ENCODE measurements at places on chromosomes 2 and 18. TPM values are rescaled to one million over a fixed set of nuclear protein-coding genes. Genes with fewer than 3 reads are reported as not detected.
A peak's percentile ranks its signal among the peaks of the same experiment; 100 is the strongest.

GMCL1 gene
- 16.9 TPM for total RNA-seq

TMEM169 gene
- 0.72 TPM for total RNA-seq

PIEZO2 gene
- 8.8 TPM for total RNA-seq

OTX1 gene
- total RNA-seq, result not detected

RABL2A gene
- total RNA-seq, result 16.1 TPM

MOGAT1 gene
- not detected for total RNA-seq

HOXD12 gene
- total RNA-seq, result not detected

- peak; percentile 20 for DNase-seq
Measured at GRCh38 chr18:76463358-76463757, 31.7 kb downstream of the ZNF516 start.

GRCh38 chr2:212994976-212995375, 156.4 kb downstream of the IKZF2 start:
- no peak for DNase-seq

GRCh38 chr18:24168496-24168895, 29.6 kb downstream of the CABYR start:
- DNase-seq, result no peak

- DNase-seq, result no peak
Measured at GRCh38 chr18:57014772-57015413, 132.0 kb upstream of the BOD1L2 start.

- DNase-seq, result no peak
Measured at GRCh38 chr18:71336576-71337210, 1047.8 kb downstream of the SOCS6 start.

- no peak for DNase-seq
Measured at GRCh38 chr2:44753552-44754285, 187.8 kb upstream of the SIX3 start.

GRCh38 chr2:230998882-230999281, 3.0 kb downstream of the SPATA3 start:
- DNase-seq, result no peak

- DNase-seq, result no peak
Measured at GRCh38 chr18:35247412-35248249, 6.8 kb downstream of the ZNF397 start.

DNA sequence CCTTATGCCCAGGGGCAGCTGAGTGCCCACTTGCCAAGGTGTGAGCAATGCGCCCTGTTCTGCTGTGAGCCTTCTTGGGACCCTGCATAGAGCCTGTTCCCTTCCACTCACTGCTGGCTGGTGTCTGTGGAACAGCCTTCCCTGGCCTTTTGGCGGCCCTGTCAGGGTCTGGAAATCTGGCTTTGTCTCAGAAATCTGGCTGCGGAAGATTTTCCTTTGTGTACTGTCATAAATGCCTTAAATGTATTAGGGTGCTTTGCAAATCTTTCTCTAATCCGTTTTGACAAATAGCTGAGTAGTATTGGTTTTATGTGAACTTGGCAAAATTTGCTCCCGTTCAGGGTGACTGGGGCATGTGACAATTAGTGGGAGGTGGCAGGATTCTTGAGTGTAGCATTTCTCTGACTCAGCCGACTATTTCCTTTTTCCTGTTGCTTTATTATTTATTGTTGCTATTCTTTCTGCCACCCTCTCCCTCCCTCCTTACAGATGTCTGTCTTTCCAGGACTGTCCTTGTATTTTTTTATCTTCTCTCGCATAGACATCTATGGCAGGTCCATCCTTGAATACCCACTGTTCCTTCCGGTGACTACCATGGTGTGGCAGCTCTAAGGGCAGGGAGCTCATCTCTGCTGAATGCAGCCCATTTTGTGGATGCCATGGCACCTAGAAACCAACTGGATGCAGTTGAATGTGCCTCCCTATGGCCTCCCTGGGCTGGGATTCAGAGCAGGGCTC, 41.8 kb downstream of the LDLRAD4 start:
- no peak for DNase-seq

DNA sequence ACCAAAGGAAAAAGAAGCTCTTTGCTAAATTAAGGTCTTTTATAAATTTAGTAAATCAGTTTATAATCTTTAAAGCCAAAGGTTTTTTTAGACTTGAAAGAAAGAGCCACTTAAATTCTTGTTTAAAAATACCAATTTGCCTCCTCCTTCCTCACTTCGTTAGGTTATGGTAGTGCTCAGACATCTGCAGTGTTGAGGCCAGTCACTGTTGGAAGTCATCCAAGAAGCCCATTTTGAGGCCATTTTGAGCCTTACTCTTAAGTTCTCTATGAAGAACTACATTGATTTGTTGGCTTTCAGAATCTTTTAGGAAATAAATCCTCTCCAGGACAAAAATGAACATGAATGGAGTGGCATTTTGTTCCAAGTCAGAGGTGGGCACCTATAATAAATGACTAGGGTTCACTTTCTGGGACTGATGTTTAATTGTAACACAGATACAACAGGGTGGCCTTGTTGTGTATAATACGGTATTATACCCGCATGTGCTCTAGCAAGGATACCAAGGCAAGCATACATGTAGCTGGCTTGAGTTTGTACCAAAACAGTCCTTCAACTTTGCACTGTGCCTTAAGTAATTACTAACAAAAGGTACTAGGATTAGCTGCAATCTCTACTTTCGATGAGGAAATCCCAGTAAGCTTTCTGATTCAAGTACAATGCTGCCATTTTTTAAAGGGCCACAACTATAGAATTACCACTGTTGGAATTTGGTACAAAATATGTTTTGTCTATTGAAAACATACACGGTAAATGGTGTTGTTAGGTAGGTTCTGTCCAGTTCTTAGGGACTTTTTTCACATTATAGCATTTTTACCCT, 22.8 kb downstream of the SLC66A3 start:
- no peak for DNase-seq

DNA sequence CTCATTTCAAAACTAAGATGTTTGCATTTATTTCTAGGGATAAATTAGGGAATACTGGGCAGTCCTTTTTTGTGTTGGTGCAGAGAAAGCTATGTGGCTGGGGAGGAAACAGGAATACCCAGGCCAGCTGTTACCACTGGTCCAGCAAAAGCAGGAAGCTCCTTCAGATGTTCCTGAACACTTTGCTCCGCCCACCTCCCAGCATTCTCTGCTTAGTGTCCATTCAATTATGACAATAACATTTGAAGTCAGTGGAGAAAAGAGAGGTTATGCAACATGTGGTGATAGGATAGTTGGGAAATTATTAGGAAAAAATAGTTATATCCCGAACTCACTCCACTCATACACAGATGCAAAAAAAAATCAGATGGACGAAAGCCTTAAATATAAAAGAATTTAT, 22.1 kb upstream of the ARPC2 start:
- no peak for DNase-seq

DNA sequence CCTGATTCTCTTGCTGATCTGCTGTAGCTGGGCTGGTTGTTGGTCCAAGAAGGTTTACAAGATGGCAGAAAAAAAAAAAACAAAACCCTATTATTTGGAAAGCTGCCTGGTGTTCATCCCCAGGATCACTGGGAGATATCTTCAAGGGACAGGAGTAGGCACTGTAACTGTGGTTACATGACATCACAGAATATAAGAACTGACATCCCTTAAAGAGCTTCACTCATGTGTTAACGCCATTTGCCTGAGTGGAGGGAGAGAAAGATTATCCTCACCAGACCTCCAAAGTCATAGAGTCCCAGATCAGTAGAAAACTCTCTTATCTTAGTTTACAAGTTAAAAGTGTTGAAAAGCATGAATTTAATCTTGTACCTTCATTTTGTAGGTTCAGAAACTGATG, 95.3 kb upstream of the BZW1 start:
- DNase-seq, result no peak

DNA sequence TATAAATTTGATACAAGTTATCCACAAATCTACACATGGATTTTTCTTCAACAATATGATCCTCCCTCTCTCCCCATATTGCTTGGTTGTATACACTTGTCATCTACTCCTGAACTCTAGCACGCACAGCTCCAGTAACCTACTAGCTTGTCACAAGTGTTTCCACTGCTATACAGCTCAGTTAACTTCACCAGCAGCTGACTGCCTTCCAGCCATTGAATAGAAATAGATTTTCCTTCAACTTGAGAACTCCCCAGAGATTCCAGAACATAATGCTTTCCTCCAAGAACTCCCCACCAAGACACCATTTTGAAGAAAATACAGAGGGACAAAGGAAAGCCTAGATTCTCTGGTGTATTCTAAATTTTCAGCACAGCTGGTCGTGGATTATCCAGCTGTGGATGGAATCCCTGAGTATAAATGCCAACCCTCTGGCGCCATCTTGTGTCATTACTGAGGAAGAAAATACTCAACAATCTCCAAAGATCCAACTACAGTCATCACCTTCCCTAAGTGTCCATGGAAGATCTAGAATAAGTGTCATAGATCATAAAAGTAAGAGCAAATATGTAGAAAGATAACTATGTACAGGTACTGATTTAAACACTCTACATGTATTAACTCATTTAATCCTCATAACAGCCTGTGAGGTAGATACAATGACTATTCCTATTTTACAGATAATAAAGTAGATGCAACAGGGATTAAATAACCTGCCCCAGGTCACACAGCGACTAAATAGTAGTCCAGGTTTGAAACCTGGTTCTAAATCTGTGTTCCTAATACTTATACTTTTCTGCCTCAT, 156.7 kb downstream of the ARHGAP28 start:
- DNase-seq, result no peak

DNA sequence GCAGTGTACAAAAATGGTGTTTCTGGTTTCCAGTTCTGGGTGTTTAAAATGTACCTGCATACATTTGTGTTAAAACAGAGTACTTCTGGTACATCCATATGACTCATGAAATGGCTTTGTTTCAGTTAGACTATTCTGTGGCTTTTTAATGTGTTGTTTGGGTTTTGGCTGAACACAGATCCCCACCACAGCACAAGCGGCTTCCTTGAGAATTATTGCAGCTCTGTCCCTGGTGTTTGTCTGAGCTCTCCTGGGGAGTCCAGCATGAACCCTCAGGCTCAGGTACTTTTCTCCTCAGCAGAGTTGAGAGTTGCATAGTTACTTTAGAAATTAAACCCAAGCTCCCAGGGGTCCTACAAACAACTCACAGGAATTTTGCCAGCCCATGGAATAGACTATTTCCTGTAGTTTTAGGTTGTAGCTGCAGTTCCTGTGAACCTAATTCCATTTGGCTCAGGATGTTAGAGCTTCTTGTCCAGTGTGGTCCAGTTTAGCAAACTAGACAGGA, 64.8 kb upstream of the EML6 start:
- DNase-seq, result no peak

DNA sequence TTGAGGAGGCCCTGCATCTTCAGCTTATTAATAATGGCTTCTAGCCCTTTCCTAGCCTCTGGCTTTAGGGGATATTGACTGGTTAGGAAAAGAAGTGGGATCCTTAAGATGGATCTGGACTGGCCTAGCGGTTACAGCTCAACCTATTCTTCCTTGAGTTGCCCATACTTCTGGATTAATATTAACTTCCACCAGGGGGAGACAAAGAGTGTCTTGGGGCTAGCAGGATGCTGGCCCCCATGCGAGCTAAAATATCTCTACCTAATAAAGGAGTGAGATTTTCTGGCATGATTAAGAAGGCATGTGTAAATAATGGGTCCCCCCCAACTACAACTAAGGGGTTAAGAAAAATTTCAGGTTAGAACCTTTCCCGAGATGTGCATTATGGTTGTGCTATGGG, 23.2 kb upstream of the PLA2R1 start:
- no peak for DNase-seq

- DNase-seq, result no peak
Measured at GRCh38 chr18:58148954-58149471, 105.0 kb downstream of the NEDD4L start.

DNA sequence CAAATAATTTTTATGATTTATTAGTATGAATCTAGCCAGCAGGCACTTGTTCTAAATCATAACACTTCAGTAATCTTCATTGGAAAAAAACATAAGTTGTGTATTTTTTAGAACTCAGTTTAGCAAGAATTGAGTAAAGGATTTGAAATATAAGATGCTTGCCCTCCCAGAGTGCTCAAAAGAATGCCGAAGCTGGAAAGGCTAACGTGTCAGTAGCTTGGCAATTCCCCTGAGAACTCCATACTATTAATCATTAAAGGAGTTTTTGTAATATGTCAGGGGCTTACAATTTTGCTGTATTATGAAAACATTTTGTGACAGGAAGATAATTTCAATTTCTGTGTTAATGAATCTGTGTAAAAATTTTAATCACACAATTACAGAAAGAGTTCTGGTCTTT, 122.7 kb downstream of the GULP1 start:
- no peak for DNase-seq

GRCh38 chr2:133680343-133681049, 112.2 kb upstream of the NCKAP5 start:
- no peak for DNase-seq

- peak; percentile 32 for DNase-seq
Measured at GRCh38 chr2:176098366-176099158, 1.0 kb upstream of the HOXD12 start.

DNA sequence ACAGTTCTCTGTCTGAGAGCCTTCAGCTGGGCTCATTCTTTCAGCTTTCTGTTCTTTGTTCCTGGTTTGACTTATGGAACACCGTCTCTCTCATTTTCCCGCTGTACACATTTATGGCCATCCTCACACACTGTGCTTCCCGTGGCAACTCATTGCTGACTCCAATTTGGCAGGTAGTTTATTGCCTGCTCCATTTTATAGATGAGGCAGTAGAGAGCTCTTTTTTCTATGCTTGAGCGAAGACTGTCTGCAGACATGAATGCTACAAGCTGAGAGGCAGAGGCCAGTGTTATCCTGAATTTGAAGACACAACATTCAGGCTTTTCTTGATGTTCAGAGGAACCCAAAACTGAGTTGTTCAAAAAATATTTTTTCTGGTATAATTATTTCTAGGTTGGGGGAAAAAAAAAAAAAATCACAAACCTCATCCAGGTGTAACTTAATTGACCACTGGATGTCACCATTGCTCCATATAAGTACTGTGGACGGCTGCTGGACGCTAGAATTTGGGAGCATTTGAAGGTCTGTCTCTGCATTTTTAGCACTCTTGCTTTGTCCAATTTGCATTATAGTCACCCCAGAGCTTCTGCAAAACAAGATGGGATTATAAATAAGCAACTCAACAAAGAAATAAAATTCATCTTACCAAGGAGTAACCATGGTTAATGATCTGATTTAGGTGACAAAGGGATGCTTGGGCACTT, 83.5 kb downstream of the HRH4 start:
- DNase-seq, result no peak

GRCh38 chr18:47163241-47163640, 12.9 kb downstream of the IER3IP1 start:
- no peak for DNase-seq

GRCh38 chr2:69565431-69565839, 78.1 kb downstream of the AAK1 start:
- peak; percentile 65 for DNase-seq

DNA sequence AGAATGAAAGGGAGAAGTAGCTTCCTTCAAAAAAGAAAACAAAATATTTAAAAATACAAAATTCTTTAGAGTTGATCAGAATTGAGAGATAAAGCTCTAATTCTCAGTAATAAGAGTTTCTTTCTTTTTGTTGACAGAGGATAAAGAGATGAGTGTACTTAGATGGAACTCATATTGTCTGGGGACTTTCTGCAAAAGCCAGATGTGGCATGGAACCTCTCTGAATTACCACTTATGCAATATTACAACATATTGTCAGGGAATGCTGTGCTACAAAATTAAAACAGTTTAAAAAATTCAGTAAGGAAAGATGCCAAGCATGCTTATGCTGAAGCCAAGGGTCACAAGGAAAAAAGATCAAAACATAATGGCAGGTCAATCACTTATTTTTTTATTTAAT, 386.6 kb upstream of the LRATD1 start:
- no peak for DNase-seq

Measured in aorta (tissue), 5 donors.